Testis (tissue), 5 donors: ENCODE measurements at places on chromosomes 2 and 18. TPM values are rescaled to one million over a fixed set of nuclear protein-coding genes. Genes with fewer than 3 reads are reported as not detected.

The CHRNG gene
- total RNA-seq, result not detected

The SCN7A gene
- total RNA-seq, result 8.7 TPM

The NOSTRIN gene
- total RNA-seq, result 99.8 TPM

The UBE2E3 gene
- 138 TPM for total RNA-seq

The KLHL29 gene
- total RNA-seq, result 10.9 TPM

The IL36B gene
- not detected for total RNA-seq

The CSRNP3 gene
- 5.3 TPM for total RNA-seq

The RESP18 gene
- total RNA-seq, result 0.71 TPM

The C1QL2 gene
- 0.55 TPM for total RNA-seq

The PDE6D gene
- 39.9 TPM for total RNA-seq

The SLC39A6 gene
- 53.8 TPM for total RNA-seq

The REL gene
- 33.7 TPM for total RNA-seq

The RAX gene
- total RNA-seq, result not detected

- no peaks in the 10 kb centered on the region for H3K36me3 ChIP-seq
- no peak for DNase-seq
- H3K27ac ChIP-seq, result no peak overlapping the region
- no peaks in the 10 kb centered on the region for H3K27me3 ChIP-seq
- no peak overlapping the region for H3K4me3 ChIP-seq
These were observed 46.5 kb downstream of the ZFP36L2 start for GRCh38 chr2:43179942-43180341.

GRCh38 chr2:239806758-239807434 is 218.2 kb downstream of the NDUFA10 start:
- H3K4me1 ChIP-seq, result no peaks in the 10 kb centered on the region
- H3K27ac ChIP-seq, result no peak overlapping the region
- no peaks in the 10 kb centered on the region for H3K27me3 ChIP-seq
- H3K4me3 ChIP-seq, result no peak overlapping the region
- DNase-seq, result peak; percentile 6

GRCh38 chr2:157265825-157266224 is 8.3 kb downstream of the GALNT5 start:
- no peak for DNase-seq
- no peak overlapping the region for H3K4me3 ChIP-seq
- H3K36me3 ChIP-seq, result no peaks in the 10 kb centered on the region
- no peaks in the 10 kb centered on the region for H3K27me3 ChIP-seq

DNA sequence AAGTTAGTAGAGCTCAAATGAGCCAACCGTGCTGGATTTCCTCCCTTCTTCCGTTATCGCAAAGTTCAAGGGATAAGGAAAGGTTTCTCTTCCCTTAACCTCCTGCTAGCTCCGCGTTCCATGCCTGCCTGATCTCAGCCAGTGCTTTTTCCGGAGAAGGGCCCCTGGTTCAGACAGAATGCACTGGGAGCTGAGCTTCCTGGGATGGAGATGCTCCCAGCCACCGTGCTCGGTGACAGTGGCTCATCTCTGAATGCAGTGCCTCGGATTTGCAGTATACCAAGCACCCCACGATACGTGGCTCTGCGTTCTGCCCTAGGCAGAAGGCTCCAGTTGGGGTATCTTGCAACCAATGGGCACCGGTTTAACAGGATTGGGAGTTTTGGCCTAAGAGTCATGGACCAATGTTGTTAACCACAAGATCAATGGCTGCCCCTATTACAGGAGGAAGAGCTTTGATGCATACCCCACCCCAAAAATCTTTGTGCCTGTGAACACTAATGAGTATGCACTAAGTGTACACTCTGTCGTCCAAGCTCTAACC is 876 bp downstream of the CNTNAP5 start:
- H3K4me1 ChIP-seq, result no peaks in the 10 kb centered on the region
- no peak overlapping the region for H3K4me3 ChIP-seq
- no peak for DNase-seq
- H3K27me3 ChIP-seq, result no peaks in the 10 kb centered on the region
- H3K27ac ChIP-seq, result no peak overlapping the region

DNA sequence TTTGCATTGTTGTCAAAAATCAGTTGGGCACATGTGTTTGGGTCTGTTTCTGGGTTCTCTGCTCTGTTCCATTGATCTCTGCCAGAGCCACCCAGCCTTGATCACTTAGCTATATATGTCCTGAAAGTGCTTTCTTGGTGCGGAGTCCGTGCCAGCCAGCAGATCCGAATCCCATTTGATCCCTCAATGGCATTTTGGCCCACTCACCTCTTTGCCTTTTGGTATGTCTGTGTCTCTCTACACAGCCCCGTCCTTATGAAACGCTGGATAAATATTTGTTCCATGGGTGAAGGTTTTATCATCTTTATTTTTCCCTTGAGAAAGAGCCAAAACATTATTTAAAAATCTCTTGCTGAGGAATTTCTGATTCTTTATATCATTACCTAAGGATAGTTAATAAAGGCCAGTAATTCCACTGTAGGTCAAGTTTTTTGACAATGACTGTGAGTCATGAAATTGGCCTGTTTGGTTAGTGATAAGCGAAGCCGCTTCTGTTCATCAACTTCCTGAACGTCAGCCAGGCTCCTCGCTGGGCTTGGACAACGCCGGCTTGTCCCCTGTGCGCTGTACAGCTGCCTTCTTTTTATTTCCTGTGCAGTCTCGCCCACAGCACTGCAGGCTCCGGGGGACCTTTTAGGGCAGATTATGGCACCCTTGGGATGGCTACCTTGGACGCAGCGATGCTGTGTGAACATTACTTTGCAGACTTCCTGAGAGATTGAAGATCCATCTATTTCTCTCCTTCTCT is 24.9 kb downstream of the MTCL1 start:
- peak overlapping the region; percentile 5 for H3K27ac ChIP-seq
- no peak overlapping the region for H3K4me3 ChIP-seq
- DNase-seq, result peak; percentile 58
- no peaks in the 10 kb centered on the region for H3K36me3 ChIP-seq
- H3K27me3 ChIP-seq, result no peaks in the 10 kb centered on the region

- no peaks in the 10 kb centered on the region for H3K4me1 ChIP-seq
- no peaks in the 10 kb centered on the region for H3K36me3 ChIP-seq
- no peak overlapping the region for H3K4me3 ChIP-seq
- no peak for DNase-seq
These were observed 61.2 kb upstream of the CUL3 start for GRCh38 chr2:224646242-224646846.

- no peaks in the 10 kb centered on the region for H3K36me3 ChIP-seq
- peak overlapping the region; percentile 33 for H3K27ac ChIP-seq
- H3K4me3 ChIP-seq, result peak overlapping the region; percentile 47
- H3K27me3 ChIP-seq, result no peaks in the 10 kb centered on the region
- H3K4me1 ChIP-seq, result peaks cover 12% of the 10 kb centered on the region
These were observed 4.1 kb upstream of the ITPRIPL1 start for GRCh38 chr2:96320728-96321622.

- no peak overlapping the region for H3K4me3 ChIP-seq
- no peaks in the 10 kb centered on the region for H3K27me3 ChIP-seq
- no peaks in the 10 kb centered on the region for H3K36me3 ChIP-seq
- no peak overlapping the region for H3K27ac ChIP-seq
- H3K4me1 ChIP-seq, result no peaks in the 10 kb centered on the region
These were observed 96.1 kb downstream of the LTBP1 start for GRCh38 chr2:33042819-33043218.

GRCh38 chr2:16507655-16508489 is 157.8 kb downstream of the CYRIA start:
- H3K27ac ChIP-seq, result no peak overlapping the region
- H3K36me3 ChIP-seq, result no peaks in the 10 kb centered on the region
- no peaks in the 10 kb centered on the region for H3K4me1 ChIP-seq
- DNase-seq, result peak; percentile 48

- no peak for DNase-seq
- H3K4me3 ChIP-seq, result no peak overlapping the region
- no peak overlapping the region for H3K27ac ChIP-seq
- H3K27me3 ChIP-seq, result no peaks in the 10 kb centered on the region
- no peaks in the 10 kb centered on the region for H3K4me1 ChIP-seq
These were observed 26.0 kb downstream of the SOS1 start for GRCh38 chr2:39094717-39095363.

- H3K27me3 ChIP-seq, result no peaks in the 10 kb centered on the region
- H3K4me1 ChIP-seq, result peaks cover 3% of the 10 kb centered on the region
- H3K36me3 ChIP-seq, result no peaks in the 10 kb centered on the region
These were observed 93.3 kb downstream of the AOX1 start for GRCh38 chr2:200679127-200679526.

DNA sequence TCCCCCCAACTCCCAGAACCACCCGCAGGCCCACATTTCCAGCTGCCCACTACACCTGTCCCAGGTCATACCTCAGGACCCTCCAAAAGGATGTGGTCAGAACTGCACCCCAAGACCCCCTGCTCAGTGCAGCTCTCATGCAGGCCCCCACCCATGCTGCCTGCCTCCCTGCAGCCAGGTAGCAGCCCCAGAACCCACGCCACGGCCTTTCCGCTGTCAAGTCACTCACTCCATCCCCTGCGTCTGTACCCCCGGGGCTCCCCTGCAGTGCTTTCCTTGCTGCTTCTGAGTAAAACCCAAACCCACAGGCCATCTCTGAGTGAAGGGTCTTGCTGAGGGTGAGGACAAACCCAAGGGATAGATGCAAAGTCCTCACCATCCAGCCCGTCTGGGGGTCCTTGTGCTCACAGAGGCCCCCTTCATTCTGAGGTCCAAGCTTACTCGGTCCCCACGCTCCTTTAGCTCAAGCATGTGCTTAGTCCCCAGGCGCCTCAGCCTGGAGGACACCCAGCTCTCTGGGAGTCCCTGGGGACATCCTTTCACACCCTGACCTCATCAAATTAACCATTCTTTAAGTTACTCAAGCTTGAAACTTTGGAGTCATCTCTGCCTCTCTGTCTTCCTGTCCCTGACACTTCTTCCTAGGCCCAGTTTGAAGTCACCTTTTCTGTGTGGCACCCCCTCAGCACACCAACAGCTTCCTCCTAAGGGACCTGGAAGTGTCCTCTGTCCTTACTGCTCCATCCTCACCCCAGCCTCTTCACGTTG is 130.1 kb downstream of the SMAD7 start:
- H3K27me3 ChIP-seq, result no peaks in the 10 kb centered on the region
- DNase-seq, result no peak
- no peak overlapping the region for H3K4me3 ChIP-seq
- H3K27ac ChIP-seq, result no peak overlapping the region
- H3K36me3 ChIP-seq, result no peaks in the 10 kb centered on the region

- H3K27me3 ChIP-seq, result no peaks in the 10 kb centered on the region
- H3K4me3 ChIP-seq, result no peak overlapping the region
- no peaks in the 10 kb centered on the region for H3K4me1 ChIP-seq
- no peak overlapping the region for H3K27ac ChIP-seq
These were observed 1117.6 kb upstream of the SLC39A10 start for GRCh38 chr2:194539425-194539824.

GRCh38 chr2:33126958-33127357 is 180.2 kb downstream of the LTBP1 start:
- DNase-seq, result no peak
- no peak overlapping the region for H3K27ac ChIP-seq
- H3K4me1 ChIP-seq, result no peaks in the 10 kb centered on the region

GRCh38 chr2:40213071-40213470 is 238.8 kb downstream of the SLC8A1 start:
- DNase-seq, result no peak
- no peaks in the 10 kb centered on the region for H3K4me1 ChIP-seq
- no peaks in the 10 kb centered on the region for H3K36me3 ChIP-seq
- no peak overlapping the region for H3K27ac ChIP-seq
- H3K4me3 ChIP-seq, result no peak overlapping the region

GRCh38 chr2:126707191-126707590 is 51.2 kb downstream of the GYPC start:
- no peaks in the 10 kb centered on the region for H3K36me3 ChIP-seq
- H3K27ac ChIP-seq, result no peak overlapping the region
- no peak overlapping the region for H3K4me3 ChIP-seq
- H3K27me3 ChIP-seq, result no peaks in the 10 kb centered on the region
- H3K4me1 ChIP-seq, result no peaks in the 10 kb centered on the region
- no peak for DNase-seq

GRCh38 chr2:95345081-95345562 is 48.0 kb downstream of the KCNIP3 start:
- DNase-seq, result no peak
- H3K4me1 ChIP-seq, result peaks cover 29% of the 10 kb centered on the region
- peak overlapping the region; percentile 67 for H3K4me3 ChIP-seq
- no peaks in the 10 kb centered on the region for H3K36me3 ChIP-seq
- H3K27ac ChIP-seq, result peak overlapping the region; percentile 71

DNA sequence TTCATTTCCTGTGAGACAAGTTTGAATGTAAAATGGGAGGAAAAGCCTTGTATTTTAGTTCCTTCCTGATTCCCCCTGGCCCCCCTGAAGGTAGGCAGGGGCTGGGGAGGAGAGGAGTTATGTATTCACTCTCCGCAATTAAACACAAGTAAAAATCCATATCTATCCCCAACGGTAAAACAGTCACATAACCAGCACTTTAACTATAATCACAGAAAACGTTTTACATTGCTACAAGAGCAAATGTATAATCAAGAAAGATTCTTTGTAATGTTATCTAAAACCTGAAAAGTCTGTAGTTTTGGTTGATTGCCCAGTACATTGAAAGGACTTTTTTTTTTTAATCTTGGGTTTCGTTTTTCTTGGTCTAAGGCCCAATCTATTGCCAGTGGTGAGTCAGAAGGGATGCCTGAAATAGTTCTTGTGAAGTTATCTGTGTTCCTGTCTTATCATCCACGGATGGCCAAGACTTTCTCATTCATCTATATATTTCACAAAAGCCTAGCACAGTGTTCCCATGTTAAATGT is 34.5 kb upstream of the CCNYL1 start:
- no peaks in the 10 kb centered on the region for H3K27me3 ChIP-seq
- DNase-seq, result peak; percentile 34
- no peak overlapping the region for H3K4me3 ChIP-seq
- H3K36me3 ChIP-seq, result no peaks in the 10 kb centered on the region
- peak overlapping the region; percentile 80 for H3K27ac ChIP-seq

- no peak overlapping the region for H3K27ac ChIP-seq
- no peaks in the 10 kb centered on the region for H3K4me1 ChIP-seq
These were observed 55.4 kb downstream of the REL start for GRCh38 chr2:60936757-60937156.

DNA sequence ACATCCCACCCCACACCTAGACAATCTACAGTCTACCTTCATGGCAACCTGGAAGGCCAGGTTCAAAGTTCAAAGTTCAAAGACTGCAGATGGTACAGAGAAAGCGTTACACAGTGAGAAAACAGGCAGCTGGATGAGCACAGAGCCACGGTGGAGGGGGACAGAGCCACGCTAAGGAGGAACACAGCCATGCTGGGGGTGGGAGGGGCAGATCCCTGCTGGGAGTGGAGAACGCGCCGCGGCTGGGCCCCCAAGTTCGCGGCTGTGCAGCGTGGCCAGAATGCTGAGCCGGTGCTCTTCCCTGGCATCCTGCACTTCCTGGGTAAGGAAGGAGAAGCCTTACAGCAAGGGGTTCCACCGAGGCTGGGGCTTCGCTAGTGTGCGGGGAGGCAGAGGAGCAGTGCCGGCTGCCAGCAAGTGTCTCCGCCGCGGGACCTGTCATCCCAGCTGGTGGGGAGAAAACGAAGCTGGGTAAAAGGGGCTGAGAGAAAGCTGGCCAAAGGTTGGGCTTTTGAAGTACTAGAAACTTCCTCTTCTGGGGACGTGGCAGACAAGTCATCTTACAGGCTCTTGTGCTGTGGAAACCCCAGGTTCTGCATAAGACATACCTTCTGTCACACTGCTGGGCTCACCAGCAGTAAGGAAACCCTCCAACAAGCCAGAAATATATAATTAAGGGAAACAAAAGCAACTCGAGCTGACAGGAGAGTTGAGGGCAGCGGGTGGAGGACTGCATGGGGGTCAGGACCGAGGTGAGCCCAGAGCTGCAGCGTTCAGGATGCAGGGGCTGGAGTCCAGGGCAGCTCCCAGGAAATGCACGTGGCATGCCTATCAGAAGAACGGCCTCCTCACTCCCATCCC is 115.5 kb downstream of the HDAC4 start:
- H3K36me3 ChIP-seq, result no peaks in the 10 kb centered on the region
- H3K4me3 ChIP-seq, result no peak overlapping the region
- DNase-seq, result no peak
- peaks cover 14% of the 10 kb centered on the region for H3K4me1 ChIP-seq
